ENCODE measurements at places on chromosomes 4 and X. TPM values are rescaled to one million over a fixed set of nuclear protein-coding genes. Genes with fewer than 3 reads are reported as not detected.

Gene COX18
- total RNA-seq, result 11.0 TPM

Gene MAGEA2
- total RNA-seq, result not detected

DNA sequence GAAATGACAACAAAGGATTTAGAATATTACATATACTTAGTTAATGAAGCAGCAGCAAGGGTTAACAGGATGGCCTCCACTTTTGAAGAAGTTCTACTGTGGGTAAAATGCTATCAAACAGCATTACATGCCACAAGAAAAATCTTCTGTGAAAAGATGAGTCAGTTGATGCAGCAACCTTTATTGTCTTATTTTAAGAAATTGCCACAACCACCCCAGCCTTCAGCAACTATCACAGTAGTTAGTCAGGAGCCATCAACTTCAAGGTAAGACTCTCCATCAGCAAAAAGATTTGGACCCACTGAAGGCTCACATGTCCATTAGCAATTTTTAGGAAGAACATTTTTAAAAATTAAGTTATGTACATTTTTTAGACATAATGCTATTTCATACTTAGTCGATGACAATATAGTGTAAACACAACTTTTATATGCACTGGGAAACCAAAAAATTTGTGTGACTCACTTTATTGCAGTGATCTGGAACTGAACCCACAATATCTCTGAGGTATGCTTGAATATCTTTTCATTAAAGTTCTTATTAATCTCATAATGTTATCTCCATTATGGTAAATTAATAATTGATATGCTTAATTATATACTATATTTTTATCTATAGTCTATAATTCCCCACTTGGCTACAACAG, 81.2 kb downstream of the SPCS3 start:
- no peak for ATAC-seq

DNA sequence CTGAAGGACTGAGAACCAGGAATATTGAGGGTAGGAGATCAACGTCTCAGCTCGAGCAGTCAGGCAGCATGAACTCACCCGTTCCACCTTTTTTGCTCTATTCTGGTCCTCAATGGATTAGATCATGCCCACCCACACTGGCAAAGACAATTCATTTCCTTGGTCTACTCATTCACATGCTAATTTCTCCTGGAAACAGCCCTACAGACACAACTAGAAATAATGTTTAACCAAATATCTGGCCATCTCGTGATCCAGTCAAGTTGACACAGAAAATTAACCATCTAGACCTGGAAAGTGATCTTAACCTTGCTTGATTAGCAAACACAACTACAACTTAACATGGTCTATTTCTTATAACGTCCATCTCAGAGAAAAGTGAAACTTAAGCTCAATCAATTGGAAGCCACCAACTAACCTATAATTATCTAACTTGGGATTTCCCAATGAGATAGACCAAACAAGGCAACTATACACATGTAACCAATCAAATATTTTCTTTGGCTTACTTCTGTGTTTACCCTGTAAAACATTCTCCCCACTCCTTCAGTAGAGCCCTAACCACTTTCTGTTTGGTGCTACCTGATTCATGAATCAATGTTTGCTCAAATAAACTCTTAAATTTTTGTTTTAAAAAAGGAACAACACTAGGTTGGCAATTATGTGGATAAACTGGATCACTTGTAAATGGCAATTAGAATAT, 69.7 kb upstream of the MAMLD1 start:
- no peak for ATAC-seq

Measured in esophagus mucosa (tissue), 1 donor.